ENCODE measurements at places on chromosomes 16 and 17.

DNA sequence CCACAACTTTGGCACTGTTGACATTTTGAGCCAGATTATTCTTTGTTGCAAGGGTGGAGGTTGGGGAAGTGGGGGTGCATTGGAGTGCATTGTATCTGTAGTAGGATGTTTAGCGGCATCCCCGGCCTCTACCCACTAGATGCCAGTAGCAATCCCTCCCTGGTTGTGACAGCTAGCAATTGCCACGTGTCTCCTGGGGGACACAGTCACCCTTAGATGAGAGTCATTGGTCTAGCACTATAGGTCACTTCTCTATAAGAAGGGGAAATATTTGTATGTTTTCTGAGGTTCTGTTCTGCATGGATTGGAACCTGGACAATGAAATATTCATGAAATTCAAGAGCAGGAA, 32.4 kb downstream of the MSI2 start:
- DNase-seq = no peak

DNA sequence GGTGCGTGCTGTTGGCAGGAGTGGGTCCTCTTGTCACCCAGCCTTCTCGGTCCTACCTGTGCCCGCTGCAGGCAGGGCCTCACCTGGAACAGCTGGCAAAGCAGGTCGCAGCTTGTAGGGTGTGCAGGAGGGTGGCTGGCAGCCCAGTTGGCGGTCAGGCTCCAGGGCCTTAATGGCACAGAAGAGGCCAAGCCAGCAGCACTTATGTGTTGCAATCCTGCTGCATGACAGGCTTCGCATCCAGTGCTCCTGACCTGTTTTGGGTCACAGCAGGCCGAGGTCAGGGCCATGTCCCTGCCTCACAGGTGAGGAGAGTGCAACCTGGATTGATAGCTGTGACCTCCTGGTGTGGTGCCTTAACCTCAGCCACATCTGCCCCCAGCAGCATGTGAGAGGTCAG, 31.9 kb downstream of the ZC3H18 start:
- DNase-seq = no peak

- DNase-seq = no peak
Observed at GRCh38 chr17:40307001-40307730, 1.8 kb upstream of the RARA start.

DNA sequence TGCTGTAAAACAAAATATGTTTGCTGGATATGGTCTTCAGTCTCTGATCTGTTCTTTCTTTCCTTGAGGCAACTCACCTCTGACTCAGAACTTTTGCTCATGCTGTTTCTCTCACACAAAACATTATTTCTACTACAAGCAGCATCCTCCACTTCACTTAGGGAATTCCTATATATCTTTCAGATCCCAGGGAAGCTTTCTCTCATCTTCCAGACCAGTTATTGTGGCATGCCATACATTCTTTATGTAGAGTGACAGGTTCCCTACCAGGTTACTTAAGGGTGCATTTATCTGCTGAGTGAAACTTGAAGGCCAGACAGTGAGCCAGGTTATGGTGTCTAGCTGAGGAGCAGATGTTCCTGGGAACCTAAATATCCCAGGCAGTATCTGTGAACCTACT, 1226.0 kb downstream of the CDH8 start:
- no peak for DNase-seq

DNA sequence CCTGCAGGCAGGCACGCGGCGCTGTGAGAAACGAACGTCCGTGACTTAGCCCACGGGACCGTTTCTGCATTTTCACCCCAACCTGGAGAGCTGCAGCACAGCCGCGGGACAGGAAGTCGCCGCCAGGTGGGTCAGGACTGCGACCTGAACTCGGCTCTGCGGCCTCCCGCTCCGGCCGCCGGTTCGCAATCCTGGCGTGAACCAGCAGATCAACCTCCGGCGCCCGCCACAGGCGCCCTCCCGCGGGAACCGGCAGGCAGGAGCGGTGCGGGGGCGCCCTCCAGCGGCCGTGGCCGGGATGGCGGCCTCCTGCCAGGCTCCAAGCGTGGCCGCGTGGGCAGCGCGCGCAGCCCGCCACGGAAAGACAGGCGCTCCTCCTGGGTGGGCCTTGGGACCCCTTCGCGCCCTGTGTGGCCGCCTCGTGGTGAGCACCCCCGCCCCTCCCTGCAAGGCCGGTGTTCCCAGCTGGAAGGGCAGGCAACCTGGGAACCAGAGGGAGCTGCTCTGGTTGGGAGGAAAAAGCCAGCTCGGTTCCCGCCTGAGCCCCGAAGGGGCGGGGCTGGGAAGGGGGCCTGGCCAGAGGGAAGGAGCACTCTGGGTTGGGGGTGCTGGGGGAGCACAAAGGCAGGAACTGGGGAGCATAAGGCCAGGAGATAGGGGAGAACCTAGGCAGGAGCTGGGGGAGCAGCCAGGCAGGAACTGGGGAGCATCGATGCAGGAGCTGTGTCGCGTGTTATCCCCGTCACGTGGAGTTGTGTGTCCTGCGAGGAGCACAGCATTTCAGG, 28.2 kb downstream of the ACTG1 start:
- no peak for DNase-seq

- DNase-seq = no peak
Observed at GRCh38 chr16:4200781-4201137, 41.1 kb downstream of the SRL start.

GRCh38 chr17:1933875-1934715, 91.0 kb downstream of the RTN4RL1 start:
- DNase-seq = no peak

DNA sequence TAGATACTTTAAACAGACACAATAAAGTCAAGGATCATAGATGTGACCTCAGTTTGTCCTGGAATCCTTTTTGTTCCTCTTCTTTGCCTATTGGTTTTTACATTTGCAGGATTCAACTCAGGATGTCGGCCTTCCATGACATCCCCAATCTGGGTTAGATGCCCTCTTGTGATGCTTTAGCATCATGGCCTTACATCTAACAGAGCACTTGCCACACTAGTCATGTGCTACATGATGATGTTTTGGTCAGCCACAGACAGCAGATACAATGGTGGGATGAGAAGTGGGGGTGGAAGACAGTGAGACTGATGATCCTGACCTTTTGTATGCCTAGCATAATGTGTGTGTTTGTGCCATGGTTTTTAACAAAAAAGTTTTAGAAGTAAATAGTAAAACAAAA, 1.8 kb upstream of the SYNRG start:
- no peak for DNase-seq
